Stimulated activated naive B cell treated with anti-CD40 and anti-IgM and Interleukin-4, amounts not matched to agents 10 μg/mL and 1 μg/mL and 100 μg/mL, for 72 hours (primary cell): ENCODE measurements at places on chromosomes 1 and 21.

GRCh38 chr1:108149796-108150467 lies 50.2 kb downstream of the SLC25A24 start:
- H3K4me3 ChIP-seq = no peak overlapping the region
- no peak overlapping the region for H3K27ac ChIP-seq
- H3K27me3 ChIP-seq = no peaks in the 10 kb centered on the region
- H3K4me1 ChIP-seq = no peaks in the 10 kb centered on the region
- DNase-seq = no peak
- H3K36me3 ChIP-seq = peaks cover 46% of the 10 kb centered on the region

DNA sequence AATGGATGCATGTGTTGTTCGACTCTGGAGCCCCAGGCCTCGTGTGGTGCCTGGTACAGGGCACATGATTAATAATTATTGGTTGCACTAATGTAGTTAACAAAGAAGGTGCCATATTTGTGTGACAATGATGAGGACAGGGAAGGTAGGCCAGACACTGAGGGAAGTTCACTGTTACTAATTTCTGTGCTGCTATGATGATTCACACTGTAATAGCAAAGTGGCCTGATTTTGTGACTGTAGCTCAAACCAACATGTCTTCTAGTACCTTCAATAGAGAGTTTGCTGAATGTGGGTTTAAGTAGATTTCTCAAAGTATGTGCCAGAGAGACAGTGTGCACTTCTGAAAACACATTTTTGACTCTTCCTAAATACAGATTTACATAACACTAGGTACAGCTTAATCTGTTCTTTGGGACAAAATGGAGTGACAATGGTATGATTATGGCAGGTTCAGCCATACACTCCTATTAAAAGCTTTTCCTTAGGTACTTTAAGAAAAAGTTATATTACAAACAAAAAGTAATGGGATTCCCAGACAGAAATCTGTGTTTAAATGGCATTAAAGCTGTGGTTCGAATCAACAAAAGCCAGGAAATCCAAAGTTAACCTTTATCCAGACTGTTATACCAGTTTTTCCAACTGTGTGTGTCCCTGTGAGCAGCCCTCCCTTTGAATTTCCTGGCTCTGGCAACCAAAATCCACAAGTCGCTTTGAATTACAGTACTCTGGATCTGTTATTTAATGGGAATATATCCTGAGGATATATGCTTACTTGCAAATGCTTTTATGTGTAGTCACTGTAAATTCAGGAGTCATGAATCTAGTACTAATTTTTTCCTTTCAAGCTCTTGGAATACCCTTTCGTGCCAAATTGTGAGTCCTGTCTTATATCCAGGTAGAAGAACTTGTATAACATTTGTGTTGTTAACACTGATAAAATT lies 277.1 kb upstream of the SGIP1 start:
- H3K4me1 ChIP-seq = peaks cover 23% of the 10 kb centered on the region
- DNase-seq = no peak
- H3K36me3 ChIP-seq = no peaks in the 10 kb centered on the region
- H3K4me3 ChIP-seq = no peak overlapping the region

DNA sequence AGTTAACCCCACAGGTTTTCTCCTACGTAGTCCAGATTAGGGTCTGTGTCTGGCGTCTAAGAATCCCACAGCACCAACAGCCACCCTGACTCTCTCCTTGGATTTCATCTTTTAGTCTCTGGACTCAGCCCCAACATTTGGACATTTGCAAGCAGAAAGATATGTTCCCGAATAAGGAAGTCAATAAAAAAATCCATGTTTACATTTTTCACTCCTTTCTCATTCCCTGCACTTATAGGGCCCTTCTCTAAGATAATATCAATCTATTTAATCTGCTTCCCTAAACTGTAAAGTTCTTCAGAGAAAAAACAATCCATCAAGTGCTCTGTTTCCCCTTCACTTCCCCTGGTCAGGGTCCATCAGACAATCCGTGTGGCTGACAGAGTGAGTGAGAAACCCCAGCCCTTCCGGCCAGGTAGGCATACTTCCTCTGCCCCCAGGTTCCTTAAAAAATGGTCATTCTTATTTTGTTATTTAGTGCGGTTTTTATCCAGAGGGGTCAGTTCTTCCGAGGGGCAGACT lies 105.9 kb upstream of the CDC42BPA start:
- H3K4me1 ChIP-seq = no peaks in the 10 kb centered on the region
- H3K27me3 ChIP-seq = peaks cover 24% of the 10 kb centered on the region
- H3K27ac ChIP-seq = no peak overlapping the region

DNA sequence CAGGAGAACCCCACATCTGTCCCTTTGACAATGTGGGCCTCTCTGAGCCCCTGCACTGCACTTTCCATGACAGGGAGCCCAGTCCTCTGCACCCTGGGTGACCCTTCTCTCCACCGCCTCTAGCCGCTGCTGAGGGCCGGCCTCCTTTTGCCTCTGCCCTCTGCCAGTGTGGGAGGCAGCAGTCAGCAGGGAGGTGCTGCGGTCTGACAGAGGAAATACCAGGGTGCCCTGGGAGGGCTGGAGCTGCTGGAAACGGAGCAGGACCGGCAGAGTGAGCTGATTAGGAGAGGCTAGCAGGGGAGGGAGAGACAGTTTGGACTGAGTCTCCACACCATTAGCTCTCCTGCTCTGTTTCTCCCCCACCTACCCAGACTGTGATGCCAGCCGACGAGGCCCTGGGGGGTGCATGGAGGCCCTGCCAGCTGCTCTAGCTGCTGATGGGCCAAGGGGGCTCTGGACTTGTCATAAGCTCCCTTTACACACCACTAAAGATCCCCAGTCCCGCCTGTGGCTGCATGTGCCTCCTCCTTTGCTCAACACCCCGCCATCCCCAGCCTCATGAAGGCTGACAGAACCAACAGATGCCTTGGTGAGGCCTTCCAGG lies 171.1 kb upstream of the KLHDC7A start:
- peaks cover 10% of the 10 kb centered on the region for H3K27me3 ChIP-seq
- no peaks in the 10 kb centered on the region for H3K36me3 ChIP-seq
- DNase-seq = no peak
- H3K4me1 ChIP-seq = no peaks in the 10 kb centered on the region
- H3K27ac ChIP-seq = no peak overlapping the region

- DNase-seq = no peak
- peaks cover 68% of the 10 kb centered on the region for H3K36me3 ChIP-seq
- H3K27me3 ChIP-seq = no peaks in the 10 kb centered on the region
Observed at GRCh38 chr1:24910751-24911650, 19.1 kb downstream of the RUNX3 start.

- no peak overlapping the region for H3K4me3 ChIP-seq
- H3K27me3 ChIP-seq = peaks cover 10% of the 10 kb centered on the region
- no peak for DNase-seq
- H3K4me1 ChIP-seq = peaks cover 12% of the 10 kb centered on the region
- H3K36me3 ChIP-seq = no peaks in the 10 kb centered on the region
- no peak overlapping the region for H3K27ac ChIP-seq
Observed at GRCh38 chr1:166905136-166905535, 29.1 kb upstream of the TADA1 start.

GRCh38 chr1:20469406-20470076 lies 16.5 kb downstream of the CAMK2N1 start:
- no peak overlapping the region for H3K4me3 ChIP-seq
- no peak overlapping the region for H3K27ac ChIP-seq
- H3K36me3 ChIP-seq = no peaks in the 10 kb centered on the region
- H3K27me3 ChIP-seq = peaks cover 77% of the 10 kb centered on the region
- no peak for DNase-seq

DNA sequence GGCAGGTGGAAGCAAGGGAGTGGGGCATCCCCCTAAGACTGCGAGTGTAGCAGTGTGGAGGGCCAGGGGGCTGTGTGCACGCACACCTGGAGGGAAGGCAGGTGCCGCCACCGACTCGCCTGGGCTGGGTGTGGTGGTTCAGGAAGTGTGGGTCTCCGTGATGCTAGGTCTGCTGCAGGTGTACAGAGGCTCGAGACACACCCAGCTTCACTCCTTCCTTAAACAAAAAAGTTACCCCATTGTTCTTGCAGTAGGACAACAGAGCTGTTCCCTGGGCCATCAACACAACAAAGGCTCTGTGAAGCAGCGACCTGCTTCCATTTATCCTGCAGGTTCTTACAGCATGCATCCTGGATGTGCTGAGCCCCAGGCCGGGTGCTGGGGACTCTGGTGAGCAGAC lies 100.4 kb upstream of the TMEM51 start:
- H3K36me3 ChIP-seq = no peaks in the 10 kb centered on the region
- no peak for DNase-seq
- H3K4me3 ChIP-seq = no peak overlapping the region
- H3K27me3 ChIP-seq = peaks cover 15% of the 10 kb centered on the region
- H3K4me1 ChIP-seq = no peaks in the 10 kb centered on the region
